ENCODE measurements at places on chromosomes 3 and 15.

GRCh38 chr15:28033443-28033842 lies 65.7 kb downstream of the OCA2 start:
- DNase-seq, result peak; percentile 6

DNA sequence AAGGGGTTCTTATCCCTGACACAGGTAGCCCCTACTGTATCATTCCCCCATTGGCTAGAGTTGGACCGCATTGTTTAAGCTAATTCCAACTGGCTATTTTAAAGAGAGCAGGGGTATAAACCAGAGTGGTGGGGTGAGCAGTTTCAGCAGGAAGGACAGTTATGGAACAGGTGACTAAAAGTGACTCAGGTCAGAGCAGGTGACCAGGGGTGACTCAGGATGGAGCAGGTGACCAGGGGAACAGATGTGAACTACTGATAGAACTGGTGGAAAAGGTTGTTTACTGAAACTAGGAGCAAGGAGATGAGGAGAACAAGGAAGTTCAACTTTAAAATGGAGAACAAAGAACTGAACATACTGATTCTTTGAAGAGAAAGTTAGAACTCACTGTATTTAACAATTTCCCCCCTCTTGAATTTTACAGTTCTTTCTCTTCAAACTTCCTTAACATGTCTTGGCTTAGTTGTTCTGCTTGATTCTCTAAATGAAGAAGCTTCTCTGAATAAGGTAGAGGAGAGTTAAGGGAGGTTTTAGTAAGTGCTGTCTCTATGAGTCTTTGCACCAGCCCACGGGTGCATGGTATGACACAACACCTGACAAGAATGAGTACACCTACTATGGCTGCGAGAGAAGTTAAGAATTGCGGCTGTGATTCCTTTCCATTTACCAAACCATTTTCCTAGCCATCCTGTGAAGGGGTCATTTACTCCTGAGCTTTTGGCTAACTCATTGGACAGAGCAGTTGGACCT lies 83.4 kb upstream of the WNT7A start:
- no peak for DNase-seq

GRCh38 chr15:67433495-67434099 lies 87.3 kb upstream of the C15orf61 start:
- DNase-seq, result peak; percentile 77

- no peak for DNase-seq
These were observed 833 bp downstream of the MAN2A2 start for GRCh38 chr15:90903733-90904536.

DNA sequence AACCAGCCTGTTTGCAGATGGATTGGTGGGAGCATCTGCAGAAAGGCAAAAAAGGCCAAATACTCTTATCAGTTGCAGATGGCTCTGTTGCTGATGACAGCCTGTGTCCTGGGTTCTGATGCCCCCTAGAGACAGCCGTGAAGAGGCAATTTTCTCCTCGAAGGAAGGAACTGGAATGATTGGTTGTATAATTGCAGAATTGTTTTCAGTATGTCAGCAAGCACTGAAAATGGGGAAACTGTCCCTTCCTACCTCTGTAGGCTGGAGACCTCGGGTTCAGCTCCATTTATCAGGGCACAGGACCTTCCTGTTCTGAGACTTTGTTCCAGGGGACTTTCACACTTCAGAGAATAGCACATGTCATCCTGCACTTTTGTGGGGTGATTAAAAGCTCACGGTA lies 103.0 kb downstream of the PGPEP1L start:
- DNase-seq, result no peak

- no peak for DNase-seq
These were observed 60.5 kb upstream of the ETV5 start for GRCh38 chr3:186169379-186169778.

DNA sequence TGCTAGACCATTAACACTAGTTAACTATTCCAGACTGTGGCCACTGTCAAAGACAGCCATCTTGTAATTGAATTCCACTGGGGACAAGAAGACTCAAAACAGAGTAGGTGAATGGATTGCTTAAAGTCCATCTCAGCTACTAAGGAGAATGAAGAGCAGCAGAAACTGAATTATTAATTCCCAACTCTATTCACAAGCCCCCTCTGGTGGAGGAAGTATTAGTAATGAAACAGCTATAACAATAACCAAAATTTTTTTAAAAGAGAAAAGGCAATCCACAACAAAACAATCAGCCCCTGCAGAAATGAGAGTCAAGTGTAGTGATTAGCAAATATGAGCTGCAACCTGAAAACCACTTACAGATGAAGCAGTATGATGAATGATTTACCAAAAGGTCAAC lies 302.8 kb downstream of the FHIT start:
- no peak for DNase-seq

DNA sequence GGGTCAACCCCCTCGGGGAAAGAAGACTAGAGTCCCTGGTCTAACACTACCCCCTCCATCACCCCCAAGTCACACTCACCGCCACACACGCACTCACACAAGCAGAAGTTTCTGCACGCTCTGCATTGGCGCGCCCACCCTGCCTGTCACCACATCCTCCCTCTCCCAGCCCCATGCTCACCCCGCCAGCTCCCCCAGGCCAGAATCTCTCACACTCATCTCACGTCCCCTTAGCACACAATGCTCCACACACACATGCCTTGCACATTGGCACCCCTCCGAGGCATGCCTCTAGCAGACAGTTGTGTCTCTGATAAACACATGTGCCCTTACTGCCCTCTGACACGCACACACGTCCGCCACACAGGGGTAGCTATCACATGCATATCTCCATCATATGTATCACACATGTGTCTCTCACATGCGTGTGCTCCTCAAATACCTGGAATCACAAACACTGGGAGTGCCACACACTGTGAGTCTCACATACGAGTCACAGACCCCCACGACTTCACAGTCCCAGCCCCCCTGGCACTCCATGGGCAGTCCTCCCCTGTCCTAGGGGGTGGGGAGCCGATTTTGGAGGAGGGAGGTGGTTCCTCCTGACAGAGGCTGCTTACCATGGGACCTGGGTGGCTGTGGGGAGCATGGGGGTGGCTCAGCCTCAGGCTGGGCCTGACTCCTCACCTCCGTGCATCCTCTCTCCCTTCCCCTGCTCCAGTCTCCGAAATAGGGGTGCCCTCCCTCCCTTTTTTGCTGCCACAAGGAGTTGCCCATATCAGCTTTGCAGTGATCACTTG lies 898 bp downstream of the FBLN2 start:
- no peak for DNase-seq

DNA sequence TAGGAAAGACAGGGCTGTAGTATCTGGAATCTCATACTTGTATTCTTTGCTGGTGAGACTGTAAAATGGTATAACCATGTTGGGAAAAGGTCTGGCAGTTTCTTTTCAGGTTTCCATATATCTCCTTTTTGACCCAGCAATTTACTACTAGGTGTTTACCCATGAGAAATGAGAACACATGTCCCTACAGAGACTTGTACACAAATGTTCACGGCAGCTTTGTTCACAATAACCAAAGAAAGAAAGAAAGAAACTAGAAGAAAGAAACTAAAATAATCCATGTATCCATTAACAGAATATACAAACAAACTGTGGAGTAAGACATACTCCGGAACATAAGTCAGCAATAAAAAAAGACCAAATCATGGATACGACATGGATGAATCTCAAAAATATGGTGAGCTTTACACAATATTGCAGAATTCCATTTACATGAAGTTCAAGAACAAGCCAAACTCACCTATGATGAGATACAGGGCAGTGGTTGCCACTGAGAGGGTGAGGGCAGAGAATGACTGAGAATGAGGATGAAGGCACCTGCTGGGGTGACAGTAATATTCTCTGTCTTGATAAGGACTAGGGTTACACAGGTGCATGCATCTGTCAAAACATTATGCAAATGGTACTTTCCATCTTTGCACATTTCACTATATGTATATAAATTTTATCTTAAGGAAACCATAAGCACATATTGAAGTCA lies 2.7 kb downstream of the RFTN1 start:
- DNase-seq, result no peak

DNA sequence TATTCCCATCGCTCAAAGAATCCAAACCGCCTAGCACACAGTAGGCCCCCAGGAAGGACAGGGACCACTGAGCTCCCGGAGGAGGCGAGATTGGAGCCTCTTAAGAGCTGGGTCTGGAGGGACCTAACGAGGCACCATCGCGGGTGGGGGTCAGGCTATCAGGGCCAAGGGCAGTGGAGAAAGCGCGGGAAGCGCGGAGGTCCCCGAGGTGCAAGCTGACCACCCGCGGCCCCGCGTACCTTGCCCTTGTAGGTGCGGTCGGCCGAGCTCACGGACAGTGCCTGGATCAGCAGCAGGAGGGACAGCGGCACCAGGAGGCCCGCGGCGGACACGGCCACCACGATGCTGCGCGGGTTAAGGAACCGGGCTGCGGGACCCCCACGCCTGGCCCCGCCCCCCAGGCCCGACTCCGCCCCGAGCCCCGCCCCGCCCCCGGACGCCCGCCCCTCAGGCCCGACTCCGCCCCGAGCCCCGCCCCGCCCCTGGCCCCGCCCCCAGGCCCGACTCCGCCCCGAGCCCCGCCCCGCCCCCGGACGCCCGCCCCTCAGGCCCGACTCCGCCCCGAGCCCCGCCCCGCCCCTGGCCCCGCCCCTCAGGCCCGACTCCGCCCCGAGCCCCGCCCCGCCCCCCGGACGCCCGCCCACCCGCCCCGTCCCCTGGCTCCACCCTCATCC lies 3.9 kb downstream of the ZDHHC19 start:
- peak; percentile 44 for DNase-seq

GRCh38 chr3:10305331-10305902 lies 12.7 kb upstream of the GHRL start:
- DNase-seq, result no peak

- DNase-seq, result no peak
These were observed 121.9 kb upstream of the CTDSPL start for GRCh38 chr3:37739579-37740290.

DNA sequence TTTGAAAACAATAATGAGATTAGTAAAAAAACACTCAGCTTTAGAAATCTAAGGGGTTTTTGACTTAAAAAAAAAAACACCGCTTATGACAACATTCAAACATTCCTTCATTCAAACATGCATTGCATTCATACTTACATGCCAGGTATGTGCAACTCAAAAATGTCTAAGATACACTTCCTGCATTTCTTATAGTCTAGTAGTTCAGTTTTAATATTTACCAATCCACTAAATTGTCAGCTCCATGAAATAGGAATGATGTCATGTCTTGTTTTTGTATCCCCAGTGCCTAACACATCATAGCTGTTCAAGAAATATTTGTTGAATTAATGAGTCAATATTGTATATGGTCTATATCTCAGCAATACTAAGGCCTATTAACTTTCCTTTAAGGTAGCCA lies 51.7 kb downstream of the EIF4E3 start:
- DNase-seq, result no peak

- DNase-seq, result no peak
These were observed 847.1 kb upstream of the ALCAM start for GRCh38 chr3:104519468-104520227.

DNA sequence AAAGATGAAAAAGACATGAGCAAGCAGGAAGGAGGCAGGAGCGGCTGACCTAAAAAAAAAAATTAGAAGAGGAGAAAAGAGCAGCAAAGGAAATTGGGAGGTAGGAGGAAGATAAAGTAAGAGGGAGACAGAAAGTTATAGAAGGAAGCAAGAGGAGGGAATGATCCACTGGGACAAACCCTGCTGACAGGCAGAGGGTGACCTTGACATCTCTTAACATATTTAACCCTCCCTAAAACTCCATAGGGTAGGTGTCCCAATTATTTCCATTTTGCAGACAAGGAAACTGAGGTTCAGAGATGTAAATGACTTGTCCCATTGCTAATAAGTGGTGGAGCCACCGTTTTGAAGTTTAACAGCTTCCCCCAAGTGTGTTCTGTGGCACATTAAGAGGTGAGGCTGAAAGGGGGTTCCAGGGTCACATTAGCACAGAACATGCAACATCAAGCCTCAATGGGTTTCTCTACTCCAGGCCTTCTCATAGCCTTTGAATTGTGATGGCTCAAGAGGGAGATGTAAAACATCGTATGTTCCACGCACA lies 37.4 kb upstream of the PRICKLE2 start:
- no peak for DNase-seq

GRCh38 chr3:4845882-4846281 lies 133.4 kb upstream of the BHLHE40 start:
- DNase-seq, result no peak

DNA sequence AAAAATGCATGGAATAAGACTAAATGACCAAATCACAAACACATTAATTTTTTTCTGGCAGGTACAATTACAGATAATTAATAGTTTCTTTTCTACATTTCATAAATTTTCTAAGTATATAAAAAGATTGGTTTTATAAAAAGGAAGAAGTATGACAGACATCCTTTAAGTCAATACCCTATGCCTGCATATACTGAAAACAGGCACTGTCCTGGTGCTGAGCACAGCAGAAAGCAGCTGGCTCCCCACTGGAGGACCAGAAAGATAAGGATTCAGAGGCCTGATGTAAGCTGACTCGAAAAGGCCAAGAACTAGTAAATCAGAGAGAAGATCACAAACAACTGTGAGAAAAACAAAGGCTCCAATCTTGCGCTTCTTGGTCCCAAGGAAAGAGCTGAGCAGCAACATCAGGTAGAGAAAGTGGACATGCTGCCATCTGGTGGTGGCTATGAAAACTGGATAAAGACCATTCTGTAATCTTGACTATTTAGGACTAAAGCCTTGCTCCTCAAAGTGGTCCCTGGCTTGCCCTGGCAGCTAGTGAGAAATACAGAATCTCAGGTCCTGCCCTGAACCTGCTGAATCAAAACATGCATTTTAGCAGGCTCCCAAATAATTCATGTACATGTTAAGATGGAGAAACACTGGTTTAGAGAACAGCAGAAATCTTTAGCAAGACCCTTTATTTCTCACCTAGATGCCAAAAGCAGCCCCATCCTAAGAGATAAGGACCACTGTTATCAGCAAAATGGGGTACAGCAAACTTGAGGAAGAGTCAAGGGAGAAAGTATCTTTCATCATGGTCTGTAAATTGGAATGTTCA lies 76.0 kb downstream of the TRANK1 start:
- DNase-seq, result peak; percentile 68

GRCh38 chr15:76871930-76872329 lies 33.2 kb downstream of the SCAPER start:
- DNase-seq, result no peak

DNA sequence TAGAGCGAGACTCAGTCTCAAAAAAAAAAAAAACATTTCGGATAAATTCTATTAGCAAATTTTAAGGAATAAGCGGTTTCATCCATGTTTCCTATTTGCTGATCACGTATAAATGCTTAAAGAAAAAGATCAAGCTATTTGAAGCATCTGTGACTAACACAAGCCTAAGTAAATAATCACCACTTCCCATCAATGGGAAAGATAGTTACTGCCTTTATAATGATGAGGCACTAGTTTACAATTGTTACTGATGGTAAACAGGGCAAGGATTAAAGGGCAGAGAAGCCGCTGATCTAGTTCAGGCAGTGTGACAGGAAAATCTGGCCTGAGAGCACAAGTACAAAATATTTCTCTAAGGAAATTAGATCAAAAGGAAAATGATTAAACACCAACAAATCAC lies 13.7 kb downstream of the CLPX start:
- DNase-seq, result no peak

DNA sequence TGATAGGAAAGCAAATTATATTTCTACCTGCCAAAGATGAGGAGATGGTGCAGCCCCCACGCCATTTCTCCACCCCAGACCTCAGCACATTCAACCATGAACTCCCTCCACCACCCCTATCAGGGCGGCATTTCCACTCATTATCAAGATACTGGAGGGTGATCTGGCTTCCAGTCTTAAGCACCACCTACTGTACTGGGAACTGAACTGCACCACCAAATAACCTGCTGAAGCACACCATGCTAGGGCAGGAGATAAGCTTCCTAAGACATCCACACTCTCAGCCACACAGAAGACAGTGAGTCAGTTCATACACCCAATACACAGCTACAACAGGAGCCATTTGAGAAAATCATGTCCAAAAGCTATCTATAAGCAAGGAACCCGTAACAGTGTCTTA lies 98.8 kb downstream of the FGF7 start:
- DNase-seq, result no peak

- no peak for DNase-seq
These were observed 5.3 kb downstream of the TXNRD3 start for GRCh38 chr3:126649556-126650092.

Measured in urothelium cell line (cell line).